Stimulated activated CD8-positive, alpha-beta memory T cell treated with anti-CD3 and anti-CD28 coated beads, Interleukin-4, amount 100 ng/mL, for 4 hours (primary cell): ENCODE measurements at places on chromosomes 2 and 18.

DNA sequence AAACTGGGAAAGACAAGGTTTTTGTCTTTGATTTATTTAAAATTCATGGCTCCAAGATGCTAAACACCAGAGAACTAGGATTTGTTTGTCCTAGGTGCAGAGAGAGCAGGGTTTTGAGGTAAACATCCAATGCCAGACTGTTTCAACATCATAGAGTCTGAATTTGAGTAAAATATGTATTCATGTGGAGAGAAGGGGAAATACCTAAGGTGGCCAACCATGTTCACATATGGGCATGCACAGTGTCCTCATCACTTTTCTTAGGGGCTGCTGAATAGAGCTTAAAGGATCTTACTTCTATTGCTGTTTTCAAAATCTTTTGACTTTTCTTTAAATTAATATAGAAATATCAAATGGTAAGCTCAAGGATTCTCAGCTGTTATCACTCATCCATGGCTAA is 287.0 kb upstream of the CCDC68 start:
- no peak for DNase-seq

DNA sequence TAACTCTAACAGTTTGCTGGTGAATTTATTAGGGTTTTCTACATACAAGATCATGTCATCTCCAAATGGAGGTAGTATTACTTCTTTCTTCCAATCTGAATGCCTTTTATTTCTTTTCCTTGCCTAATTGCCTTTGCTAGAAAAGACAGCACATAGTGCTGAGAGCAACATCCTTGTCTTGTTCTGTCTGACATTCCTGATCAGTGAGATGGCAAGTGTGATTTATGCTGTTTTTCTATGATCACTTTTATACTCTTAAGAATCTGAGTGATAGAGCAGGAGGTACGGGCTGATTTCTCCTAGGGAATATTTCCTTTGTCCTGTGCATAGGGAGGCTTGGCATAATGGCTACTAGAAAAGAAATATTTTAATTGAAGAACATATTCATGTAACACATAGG is 17.3 kb downstream of the LYPD6B start:
- DNase-seq: no peak

GRCh38 chr2:227389231-227389630 is 1.5 kb upstream of the SCYGR1 start:
- no peak for DNase-seq

GRCh38 chr2:200396781-200397242 is 90.3 kb downstream of the SPATS2L start:
- no peak for DNase-seq

DNA sequence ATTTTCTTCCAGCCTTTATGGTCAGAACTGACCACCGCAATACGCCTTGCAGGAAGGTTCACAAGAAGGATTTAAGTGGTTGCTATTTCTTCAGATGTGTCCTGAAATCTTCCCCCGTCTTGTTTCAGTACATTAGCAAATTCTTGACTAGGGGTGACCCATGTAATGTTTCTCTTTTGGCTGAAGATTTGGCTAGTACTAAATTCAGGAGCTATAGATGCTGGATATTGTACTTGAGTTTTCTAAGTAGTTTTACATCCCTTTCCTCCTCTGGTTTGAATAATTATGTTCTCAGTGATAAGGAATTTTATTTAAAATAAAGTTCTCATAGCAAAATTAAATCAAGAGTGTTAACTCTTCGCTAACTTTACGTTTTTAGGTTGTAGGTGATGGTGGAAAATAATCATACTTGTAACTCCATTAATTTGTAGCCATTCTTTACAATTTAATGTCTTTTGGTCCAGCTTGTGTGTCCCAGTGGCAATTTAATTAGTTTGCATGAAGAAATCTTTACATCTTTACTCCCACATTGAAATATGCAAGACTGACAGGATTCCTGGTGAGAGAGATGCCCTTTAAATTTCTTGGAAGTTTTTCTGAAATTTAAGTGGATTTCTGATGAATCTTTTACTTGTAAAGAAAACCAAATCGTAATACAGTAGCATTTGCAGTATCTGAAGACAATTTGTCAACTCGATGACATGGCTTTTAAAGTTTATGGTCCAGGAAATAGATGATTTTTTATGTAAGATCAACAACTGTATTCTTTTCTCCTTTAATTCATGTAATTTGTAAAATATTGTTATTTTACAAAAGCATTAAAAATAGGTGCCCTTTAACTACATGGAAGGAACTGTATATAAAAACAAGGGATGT is 2.8 kb downstream of the PHLPP1 start:
- DNase-seq: no peak

DNA sequence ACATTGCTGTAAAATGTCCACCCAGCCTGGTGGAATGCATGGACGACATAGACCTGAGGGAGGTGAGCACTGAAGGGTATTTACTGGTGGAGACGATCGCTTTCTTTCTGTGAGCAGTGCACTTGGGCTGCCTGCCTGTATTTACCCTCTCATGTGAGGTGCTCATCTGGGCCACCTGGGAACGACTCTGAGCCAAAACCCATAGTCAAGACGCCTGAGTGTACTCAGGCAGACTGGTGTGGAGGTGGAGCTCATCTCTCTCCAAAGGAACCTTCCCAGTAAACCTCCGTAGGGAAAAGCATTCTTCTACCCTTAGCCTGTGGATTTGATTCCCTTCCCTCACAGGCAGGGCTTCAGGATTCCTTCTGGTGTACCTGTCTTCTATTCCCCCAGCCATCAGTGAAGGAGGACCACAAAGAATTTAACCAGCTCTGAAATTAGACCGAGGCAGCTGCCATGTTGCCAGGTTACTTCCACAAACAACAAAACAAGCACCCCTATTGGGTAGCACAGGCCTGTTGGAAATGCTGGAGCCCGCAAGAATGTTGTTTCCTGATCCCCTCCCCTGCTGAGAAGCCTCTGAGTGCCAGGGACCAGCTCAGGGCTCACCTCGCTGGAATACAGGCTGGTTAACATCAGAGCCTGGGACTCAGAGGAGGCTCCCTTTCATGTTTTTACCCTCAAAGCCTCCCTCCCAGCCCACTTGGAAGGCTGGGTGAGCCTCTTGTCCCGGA is 47.5 kb upstream of the TXNDC2 start:
- no peak for DNase-seq

DNA sequence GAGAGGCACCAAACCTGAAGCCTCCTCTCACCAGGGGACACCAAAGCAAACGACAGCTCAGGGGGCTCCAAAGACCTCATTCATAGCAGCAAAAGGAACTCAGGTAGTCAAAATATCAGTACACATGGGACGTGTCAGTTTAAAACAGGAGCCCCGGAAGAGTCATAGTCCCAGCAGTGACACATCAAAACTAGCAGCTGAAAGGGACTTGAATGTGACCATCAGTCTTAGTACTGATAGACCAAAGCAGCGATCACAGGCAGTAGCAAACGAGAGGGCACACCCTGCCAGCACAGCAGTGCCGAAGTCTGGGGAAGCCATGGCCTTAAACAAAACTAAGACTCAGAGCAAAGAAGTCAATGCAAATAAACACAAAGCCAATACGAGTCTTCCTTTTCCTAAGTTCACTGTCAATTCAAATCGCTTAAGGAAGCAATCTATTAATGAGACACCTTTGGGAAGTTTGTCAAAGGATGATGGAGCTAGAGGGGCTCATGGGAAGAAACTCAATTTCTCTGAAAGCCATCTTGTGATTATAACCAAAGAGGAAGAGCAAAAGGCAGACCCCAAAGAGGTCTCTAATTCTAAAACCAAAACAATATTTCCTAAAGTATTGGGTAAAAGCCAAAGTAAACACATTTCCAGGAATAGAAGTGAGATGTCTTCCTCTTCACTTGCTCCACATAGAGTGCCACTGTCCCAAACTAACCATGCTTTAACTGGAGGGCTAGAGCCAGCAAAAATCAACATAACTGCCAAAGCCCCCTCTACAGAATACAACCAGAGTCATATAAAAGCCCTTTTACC is 1.2 kb downstream of the GALNT5 start:
- no peak for DNase-seq

- DNase-seq: no peak
Measured at GRCh38 chr18:11553098-11553940, 56.1 kb upstream of the SLC35G4 start.

- no peak for DNase-seq
Measured at GRCh38 chr2:42913280-42913878, 121.0 kb upstream of the HAAO start.

- no peak for DNase-seq
Measured at GRCh38 chr2:162368494-162368893, 24.6 kb downstream of the GCA start.

DNA sequence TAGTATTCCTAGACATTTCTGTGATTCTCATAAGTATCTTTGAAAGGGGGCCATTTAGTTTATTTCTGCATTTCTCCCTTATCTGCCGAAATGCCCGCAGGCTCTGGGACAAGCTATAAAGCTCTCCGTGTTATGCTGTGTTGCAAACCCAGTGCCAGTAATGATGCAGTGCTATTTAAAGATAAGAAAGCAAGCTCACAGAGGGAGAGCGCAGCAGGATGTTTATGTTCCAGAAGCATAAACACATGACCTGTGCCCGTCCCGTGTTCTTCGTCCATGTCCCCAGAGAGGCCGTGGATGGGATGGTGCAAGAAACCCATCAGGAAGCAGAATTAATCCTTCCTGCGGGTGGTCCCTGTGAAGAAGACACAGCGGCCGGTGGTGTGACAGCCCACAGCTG is 99.4 kb downstream of the NEDD4L start:
- DNase-seq: no peak

- no peak for DNase-seq
Measured at GRCh38 chr2:48727560-48727959, 28.0 kb downstream of the LHCGR start.

GRCh38 chr2:218807626-218808025 is 24.0 kb downstream of the PRKAG3 start:
- no peak for DNase-seq

DNA sequence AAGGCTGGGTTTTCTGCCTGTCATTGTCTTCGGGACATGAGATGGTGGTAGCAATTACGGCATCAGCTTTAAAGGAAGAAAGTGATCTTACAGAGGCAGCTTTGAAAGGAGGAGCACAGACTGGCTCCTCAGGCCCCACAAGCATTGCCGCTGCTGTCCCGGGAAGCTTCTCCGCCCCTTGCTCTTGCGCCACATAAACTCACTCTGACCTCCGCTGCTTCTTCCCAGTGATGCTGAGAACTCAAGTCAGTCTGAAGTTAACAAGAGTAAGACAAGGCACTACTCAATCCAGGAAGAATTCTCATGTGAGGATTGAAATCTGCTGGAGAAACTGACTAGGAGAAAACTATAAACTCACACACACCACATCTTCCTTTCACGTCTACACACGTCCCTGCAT is 112.4 kb upstream of the RIOK3 start:
- DNase-seq: no peak

GRCh38 chr2:224242561-224242960 is 159.3 kb downstream of the FAM124B start:
- no peak for DNase-seq

DNA sequence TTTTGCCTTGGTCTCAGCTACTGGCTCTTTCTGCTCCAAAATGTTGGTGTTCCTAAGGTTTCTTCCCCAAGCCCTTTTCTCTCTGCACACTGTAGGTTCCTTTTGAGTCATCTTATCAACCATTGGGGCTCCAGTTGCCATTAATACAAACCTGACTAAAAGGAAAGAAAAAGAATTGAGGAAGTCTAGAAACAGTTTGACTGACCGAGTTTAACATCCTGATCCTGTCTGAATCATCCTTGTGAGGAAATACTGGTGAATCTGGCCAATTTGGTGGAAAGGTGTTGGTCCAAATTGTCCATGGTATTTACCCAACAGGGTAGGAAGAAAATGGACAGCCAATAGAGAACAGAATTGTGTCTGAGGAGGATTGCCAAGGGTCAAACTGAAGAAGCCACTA is 38.3 kb downstream of the CRYGD start:
- DNase-seq: no peak

GRCh38 chr2:46068636-46069035 is 228.6 kb upstream of the EPAS1 start:
- no peak for DNase-seq

- no peak for DNase-seq
Measured at GRCh38 chr2:206611191-206611590, 31.1 kb upstream of the FAM237A start.

GRCh38 chr2:216341121-216341520 is 31.2 kb downstream of the MARCHF4 start:
- DNase-seq: no peak

GRCh38 chr2:95272781-95273180 is 1.5 kb upstream of the PROM2 start:
- no peak for DNase-seq

GRCh38 chr18:78787751-78788150 is 191.9 kb upstream of the SALL3 start:
- DNase-seq: no peak

- DNase-seq: no peak
Measured at GRCh38 chr2:20916604-20917286, 93.8 kb upstream of the LDAH start.

DNA sequence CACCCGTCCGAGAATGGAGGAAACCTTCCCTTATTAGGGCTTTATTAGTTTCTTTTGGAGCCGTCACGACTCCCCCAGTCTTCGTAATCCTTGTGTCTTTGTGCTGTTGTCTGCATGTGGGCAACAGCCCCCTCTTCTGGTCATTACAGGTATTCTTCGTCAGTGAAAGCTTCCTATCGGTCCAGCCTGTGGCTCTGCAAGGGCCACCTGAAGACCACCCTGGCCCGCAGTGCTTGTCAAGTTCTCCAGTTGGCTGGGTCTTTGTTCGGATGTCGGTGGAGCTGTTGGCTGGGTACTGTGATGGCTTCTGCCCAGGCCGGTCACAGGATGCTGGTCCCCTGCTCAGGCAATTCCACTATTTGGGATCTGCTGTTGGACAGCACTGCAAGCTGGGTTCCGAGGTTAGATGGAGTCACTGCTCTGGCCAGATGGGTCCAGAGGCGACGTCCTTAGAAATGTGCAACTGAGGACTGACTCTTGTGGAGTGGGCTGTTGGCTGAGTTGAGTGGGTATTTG is 19.2 kb downstream of the E2F6 start:
- DNase-seq: no peak

GRCh38 chr2:101119431-101119830 is 31.8 kb downstream of the TBC1D8 start:
- DNase-seq: no peak

DNA sequence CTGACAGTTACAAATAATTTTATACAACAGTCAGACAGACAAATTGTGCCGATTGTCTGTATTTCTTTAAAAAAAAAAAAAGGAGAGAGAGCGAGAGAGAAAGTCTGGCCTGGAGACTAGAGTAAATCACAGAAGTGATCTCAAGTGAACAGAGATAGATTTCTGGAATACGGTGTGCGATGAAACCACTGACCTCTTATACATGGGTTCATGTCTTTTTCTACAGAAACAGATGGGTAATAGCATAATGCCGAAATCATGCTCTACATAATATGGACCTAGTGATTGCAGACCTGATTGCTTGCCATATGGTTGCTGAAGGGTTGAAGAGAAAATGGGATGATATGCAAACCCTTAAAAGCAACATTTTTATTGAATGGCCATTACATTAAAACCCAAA is 403.3 kb upstream of the FANCL start:
- DNase-seq: no peak

GRCh38 chr2:187297801-187298200 is 150.3 kb downstream of the CALCRL start:
- no peak for DNase-seq

GRCh38 chr2:218871345-218872302 is 9.0 kb upstream of the WNT10A start:
- DNase-seq: no peak
